Foreskin keratinocyte (primary cell): ENCODE measurements at places on chromosomes 7 and 10. TPM values are rescaled to one million over a fixed set of nuclear protein-coding genes. Genes with fewer than 3 reads are reported as not detected.

The CWF19L1 gene
- 29.3 and 33.9 TPM in 2 replicates for total RNA-seq

The TET1 gene
- total RNA-seq = 0.42 and 0.51 TPM in 2 replicates

The IQUB gene
- 0.04 and 0.07 TPM in 2 replicates for total RNA-seq

The ASIC3 gene
- total RNA-seq = 0.25 and 0.95 TPM in 2 replicates

The ANAPC16 gene
- total RNA-seq = 64.6 and 65.6 TPM in 2 replicates

The RAB19 gene
- 0.21 TPM in 1 of 2 replicates, not detected in the other for total RNA-seq

The CALML3 gene
- total RNA-seq = 2.7 and 4.7 TPM in 2 replicates

The SFRP5 gene
- total RNA-seq = not detected in 2 replicates

The SLC26A5 gene
- not detected in 2 replicates for total RNA-seq

The TLX1 gene
- not detected in 2 replicates for total RNA-seq

The EGR2 gene
- total RNA-seq = 0.03 TPM in 1 of 2 replicates, not detected in the other

The EIF5AL1 gene
- total RNA-seq = 0.31 and 0.42 TPM in 2 replicates

The SEMA4G gene
- total RNA-seq = 0.99 and 1.1 TPM in 2 replicates

The A1CF gene
- total RNA-seq = not detected in 2 replicates

The SPDYE1 gene
- total RNA-seq = not detected in 2 replicates

The PLEKHS1 gene
- total RNA-seq = not detected in 2 replicates

The ADAM8 gene
- 137 and 180 TPM in 2 replicates for total RNA-seq

The EIF4H gene
- total RNA-seq = 320 and 332 TPM in 2 replicates

The LAMB1 gene
- total RNA-seq = 179 and 219 TPM in 2 replicates

The PVRIG gene
- total RNA-seq = not detected in 2 replicates

The ZNF853 gene
- total RNA-seq = 0.03 and 0.07 TPM in 2 replicates

The ANKRD2 gene
- 1.1 and 1.6 TPM in 2 replicates for total RNA-seq

The PRTFDC1 gene
- 8.5 and 8.7 TPM in 2 replicates for total RNA-seq

The GOLGA7B gene
- 0.63 and 0.68 TPM in 2 replicates for total RNA-seq

The MACC1 gene
- total RNA-seq = 7.9 and 15.2 TPM in 2 replicates

The FFAR4 gene
- total RNA-seq = not detected in 2 replicates

The CALHM3 gene
- total RNA-seq = not detected in 2 replicates

The MSS51 gene
- 0.61 and 0.67 TPM in 2 replicates for total RNA-seq

The COL1A2 gene
- 0.60 and 1.8 TPM in 2 replicates for total RNA-seq

The NAT16 gene
- not detected in 2 replicates for total RNA-seq

The GALNT17 gene
- not detected in 2 replicates for total RNA-seq

The TIMM23 gene
- total RNA-seq = 96.5 and 103 TPM in 2 replicates

The MYH16 gene
- 1.3 and 2.6 TPM in 2 replicates for total RNA-seq

The LLCFC1 gene
- total RNA-seq = not detected in 2 replicates

The NUTM2B gene
- 0.68 and 0.81 TPM in 2 replicates for total RNA-seq

The SLC18A3 gene
- not detected in 2 replicates for total RNA-seq

The FOXI2 gene
- not detected in 2 replicates for total RNA-seq

The ZNF746 gene
- 17.0 and 20.2 TPM in 2 replicates for total RNA-seq

The RADIL gene
- total RNA-seq = 0.04 and 0.07 TPM in 2 replicates

The SSBP1 gene
- 251 and 260 TPM in 2 replicates for total RNA-seq

The CHN2 gene
- 0.10 and 0.99 TPM in 2 replicates for total RNA-seq

The GRID2IP gene
- 0.04 and 0.14 TPM in 2 replicates for total RNA-seq

The ACSM6 gene
- not detected in 2 replicates for total RNA-seq

The TSPAN12 gene
- 0.46 and 1.1 TPM in 2 replicates for total RNA-seq

The CLDN4 gene
- total RNA-seq = 8.1 and 16.9 TPM in 2 replicates

The PRPS1L1 gene
- total RNA-seq = not detected in 2 replicates

The TMEM196 gene
- not detected in 2 replicates for total RNA-seq

The AKR1B15 gene
- total RNA-seq = not detected in 2 replicates

The ZCWPW1 gene
- total RNA-seq = 1.3 and 1.6 TPM in 2 replicates

The HPSE2 gene
- not detected in 2 replicates for total RNA-seq

The HOXA9 gene
- total RNA-seq = 47.3 and 59.7 TPM in 2 replicates

The RARRES2 gene
- total RNA-seq = not detected in 2 replicates

The LBX1 gene
- not detected in 2 replicates for total RNA-seq

The HDAC9 gene
- 19.5 and 24.9 TPM in 2 replicates for total RNA-seq

The GJD4 gene
- total RNA-seq = not detected in 2 replicates

The MSMB gene
- not detected in 2 replicates for total RNA-seq

The GPR146 gene
- total RNA-seq = not detected in 2 replicates

The EPO gene
- total RNA-seq = 0.21 and 0.41 TPM in 2 replicates

The TRIM73 gene
- total RNA-seq = 0.37 and 0.39 TPM in 2 replicates
